NCI-H524 treated with DMSO at 0.1 percent for 48 hours (cell line): ENCODE measurements at places on chromosomes 1 and 21.

DNA sequence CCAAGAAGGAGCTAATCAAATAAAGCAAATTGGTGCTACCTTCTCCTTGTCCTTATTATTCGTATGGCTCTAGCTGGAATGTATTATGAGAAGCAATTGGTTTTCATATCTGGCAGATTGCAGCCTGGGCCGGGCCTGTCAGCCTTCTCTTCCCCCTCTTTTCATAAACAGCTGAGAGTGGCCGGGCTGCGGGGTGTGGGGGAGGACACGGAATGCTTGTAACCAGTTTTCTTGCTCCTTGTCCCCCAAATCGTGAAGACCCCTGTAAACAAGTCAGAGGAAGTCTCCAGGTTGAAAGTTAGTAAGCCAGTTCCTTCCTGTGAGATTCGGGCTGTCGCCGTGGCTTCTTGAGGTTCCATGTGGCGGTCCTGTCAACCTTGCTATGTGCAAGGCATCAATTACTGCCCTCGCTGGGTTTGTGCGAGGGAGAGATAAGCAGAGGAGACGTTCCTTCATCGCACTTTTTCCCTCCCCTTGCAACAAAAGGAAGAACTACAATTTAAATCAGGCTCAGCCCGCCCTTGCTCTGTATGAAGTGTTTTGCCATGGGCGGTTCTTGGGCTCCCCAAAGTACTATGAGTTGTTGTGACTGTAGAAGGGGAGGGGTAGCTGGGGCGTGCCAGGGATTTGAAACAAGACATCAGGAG is 450.7 kb downstream of the CAMTA1 start:
- no peak for DNase-seq

DNA sequence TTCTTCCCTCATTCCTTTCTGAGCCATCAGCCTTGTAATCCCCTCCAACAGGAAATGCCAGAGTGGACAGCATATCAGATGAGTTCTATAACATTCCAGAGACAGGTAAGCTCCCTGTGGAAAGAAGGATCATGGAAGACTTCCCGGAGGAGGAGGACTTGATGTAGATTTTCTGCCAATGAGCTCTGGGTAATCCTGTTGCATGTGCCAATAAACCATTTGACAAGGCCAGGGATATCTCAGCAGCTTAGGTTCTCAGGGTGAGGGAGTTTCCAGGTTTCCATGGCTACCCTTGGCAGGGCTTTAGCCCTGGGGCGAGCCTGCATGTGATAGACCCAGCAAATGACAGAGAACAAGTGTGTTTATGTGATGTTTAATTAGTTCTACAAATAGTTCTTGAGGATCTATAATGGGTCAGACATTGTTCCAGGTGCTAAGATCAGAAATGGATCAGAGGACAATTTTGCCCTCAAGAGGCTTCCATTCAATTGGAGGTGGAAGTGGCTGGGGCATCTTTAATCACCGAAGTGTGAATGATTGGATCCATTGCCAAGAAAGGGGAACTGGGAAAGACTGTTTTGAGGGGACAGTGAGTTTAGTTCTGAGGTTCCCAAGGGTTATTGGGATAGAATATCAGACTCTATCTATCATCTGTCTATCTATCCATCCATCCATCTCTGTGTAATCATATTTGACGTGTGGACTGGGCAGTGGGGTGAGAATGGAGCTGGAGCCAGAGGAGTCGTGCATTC is 6.9 kb downstream of the PLA2G5 start:
- no peak for DNase-seq

GRCh38 chr1:106613861-106614260 is 442.6 kb upstream of the PRMT6 start:
- DNase-seq = no peak

- no peak for DNase-seq
Observed at GRCh38 chr1:170483051-170483450, 48.9 kb upstream of the GORAB start.

DNA sequence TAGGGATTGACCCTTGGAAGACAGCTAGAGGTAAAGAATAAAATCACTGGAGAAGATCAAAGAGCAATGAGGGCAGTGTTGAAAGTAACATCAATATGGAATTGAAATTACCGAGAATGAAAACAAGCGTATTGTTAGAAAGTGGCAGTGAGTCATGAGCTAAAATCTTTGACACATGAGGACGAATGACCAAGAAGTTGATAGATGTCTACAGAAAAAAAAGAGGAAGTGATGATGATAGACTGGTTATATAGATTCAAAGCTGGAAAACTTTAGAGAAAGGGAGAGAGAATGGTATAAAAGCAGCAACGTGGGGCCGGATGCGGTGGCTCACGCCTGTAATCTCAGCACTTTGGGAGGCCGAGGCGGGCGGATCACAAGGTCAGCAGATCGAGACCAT is 12.5 kb upstream of the DNM3 start:
- DNase-seq = no peak

DNA sequence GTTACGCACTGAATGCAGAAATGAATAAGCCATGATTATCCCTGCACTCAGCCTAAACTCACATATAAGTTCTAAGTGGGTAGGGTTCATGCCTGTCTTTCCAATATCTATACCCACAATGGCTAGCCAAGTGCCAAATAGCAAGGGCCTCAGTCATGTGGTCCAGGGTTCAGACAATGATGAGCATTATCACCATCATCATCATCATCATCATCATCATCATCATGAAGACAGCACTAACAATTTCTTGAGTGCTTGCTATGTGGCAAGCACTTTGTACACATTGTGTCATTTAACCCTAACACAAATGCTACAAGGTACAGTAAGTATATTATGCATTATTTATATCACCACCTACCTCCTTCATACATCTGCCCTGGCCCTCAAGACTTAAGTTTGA is 500.0 kb downstream of the AGBL4 start:
- no peak for DNase-seq

DNA sequence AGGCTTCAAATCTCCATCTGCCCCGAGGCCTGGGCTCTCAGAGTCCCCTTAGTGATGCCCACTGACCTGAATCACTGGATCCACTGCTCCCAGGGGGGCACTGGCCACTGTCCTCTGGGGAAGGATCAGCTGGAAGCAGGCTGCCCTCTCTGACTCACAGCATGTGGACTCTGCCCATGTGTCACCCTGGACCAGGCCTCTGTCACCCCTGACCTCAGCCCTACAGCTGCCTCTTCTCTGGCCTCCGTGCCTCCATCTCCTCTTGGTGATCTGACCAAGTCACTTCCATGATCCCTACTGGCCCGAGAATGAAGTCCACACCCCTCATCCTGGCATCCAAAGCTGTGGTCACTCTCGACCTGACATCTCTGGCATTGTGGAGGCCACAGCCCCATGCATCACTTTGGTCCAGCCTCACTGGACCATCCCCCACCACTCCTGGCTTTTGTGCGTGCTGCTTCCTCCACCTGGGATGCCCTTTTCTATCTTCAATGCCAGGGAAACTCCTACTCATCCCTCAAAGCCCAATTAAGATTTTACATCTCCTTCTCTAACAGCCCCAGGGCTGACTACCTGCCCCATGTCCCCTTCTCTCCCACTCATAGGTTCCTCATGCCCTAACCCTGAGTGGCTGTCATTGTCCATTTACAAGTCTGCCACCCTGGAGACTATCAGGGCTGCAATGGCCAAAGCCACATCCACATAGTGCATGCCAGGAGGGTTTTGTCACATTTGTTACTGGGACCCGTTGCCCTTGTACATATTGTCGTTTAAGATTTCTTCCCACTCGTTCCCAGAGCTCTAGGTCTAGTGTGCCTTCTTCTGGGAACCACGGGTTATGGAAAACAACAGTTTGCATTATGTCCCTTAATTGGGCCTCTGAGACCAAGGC is 685.0 kb downstream of the MATN1 start:
- DNase-seq = no peak

DNA sequence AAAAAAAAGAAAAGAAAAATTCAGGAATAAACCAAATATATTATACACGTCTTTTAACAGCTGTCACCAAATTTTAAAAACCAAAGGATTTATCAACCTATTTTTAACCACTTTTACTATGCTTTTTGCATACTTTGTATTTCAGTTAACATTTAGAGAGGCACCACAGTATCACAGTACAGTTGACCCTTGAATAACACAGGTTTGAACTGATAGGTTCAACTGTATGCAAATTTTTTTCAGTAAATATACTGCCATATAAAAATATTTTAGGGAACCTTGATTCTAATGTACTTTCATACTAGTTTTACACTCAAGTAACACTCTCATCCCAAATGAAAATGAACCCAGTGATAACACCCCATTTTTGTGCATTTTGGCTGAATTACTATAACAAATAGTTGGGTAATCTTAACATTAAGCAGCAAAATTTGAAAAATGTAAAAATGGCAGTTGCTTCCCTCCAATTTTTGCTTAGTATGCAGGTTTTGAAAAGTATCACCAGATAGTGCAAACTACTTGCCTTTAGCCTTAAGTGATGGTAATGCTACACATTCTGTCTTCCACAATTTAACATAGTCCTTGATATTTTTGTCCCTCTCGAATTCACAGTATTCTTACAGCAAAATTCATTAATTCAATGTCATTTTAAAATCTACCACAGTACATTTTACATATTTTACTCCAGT is 10.8 kb upstream of the ADCY10 start:
- no peak for DNase-seq

- no peak for DNase-seq
Observed at GRCh38 chr1:187415065-187415464, 586.3 kb downstream of the PLA2G4A start.

DNA sequence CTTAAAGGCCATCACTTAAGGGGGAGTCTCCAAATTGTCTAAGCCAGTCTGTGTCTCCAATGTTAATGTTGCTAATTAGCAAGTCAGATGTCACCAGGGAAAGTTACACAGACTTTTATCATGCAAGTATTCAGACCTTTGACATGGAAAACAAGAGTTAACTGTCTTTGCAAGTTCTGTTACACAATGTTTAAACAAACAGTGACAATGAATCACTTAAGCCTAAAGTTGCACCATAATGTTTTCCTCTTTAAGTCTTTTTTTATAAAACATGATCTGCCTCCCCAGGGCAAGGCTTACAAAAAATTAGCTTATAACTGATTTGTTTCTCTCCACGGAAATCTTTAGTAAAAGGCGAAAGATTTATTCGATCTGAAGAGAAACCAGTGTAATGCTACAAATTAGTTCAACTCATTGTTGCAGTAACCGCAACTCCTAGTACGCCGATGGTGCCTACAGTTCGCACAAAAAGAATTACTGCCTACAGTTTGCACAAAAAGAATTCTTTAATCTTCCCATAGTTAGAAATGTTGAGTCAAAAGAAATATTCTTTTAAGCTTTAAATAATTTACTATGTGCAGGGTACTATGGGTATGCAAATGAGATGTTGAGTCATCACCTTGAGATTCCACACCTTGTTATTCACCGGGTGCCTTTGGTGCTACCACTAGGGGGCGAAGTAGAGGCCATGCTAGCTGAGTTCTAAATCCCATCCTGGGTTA is 45.3 kb downstream of the HHAT start:
- peak; percentile 23 for DNase-seq

DNA sequence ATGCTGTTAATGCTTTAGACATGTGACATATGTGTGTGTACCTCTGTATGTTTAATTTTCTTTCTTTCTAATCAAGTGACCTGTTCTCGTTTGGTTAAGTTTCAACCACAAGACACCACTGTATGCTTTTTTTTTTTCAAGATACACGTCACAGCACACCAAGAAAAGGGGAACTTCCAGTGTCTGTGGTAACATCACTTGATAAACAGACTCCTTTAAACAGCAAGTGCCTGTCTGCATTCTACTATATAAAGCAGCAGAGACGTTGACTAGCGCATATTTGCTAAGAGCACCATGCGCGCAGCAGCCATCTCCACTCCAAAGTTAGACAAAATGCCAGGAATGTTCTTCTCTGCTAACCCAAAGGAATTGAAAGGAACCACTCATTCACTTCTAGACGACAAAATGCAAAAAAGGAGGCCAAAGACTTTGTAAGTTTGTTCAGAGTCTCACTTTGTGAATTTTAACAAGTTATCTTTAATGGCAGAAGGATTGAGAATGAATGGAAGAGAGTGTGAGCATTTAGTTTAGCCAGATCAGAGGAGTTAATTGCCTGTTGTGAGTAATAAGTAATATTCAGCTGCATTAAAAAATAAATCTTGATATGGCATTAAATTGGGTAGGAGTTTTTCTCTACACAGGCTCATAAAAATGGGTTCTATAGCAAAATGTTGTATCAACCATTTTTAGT is at the start of gene RGS1:
TSS of gene RGS1 (plus strand) at position 275 of the 691 bp plus-strand sequence. CDS start at position 295, 20 bp downstream.
- DNase-seq = no peak

DNA sequence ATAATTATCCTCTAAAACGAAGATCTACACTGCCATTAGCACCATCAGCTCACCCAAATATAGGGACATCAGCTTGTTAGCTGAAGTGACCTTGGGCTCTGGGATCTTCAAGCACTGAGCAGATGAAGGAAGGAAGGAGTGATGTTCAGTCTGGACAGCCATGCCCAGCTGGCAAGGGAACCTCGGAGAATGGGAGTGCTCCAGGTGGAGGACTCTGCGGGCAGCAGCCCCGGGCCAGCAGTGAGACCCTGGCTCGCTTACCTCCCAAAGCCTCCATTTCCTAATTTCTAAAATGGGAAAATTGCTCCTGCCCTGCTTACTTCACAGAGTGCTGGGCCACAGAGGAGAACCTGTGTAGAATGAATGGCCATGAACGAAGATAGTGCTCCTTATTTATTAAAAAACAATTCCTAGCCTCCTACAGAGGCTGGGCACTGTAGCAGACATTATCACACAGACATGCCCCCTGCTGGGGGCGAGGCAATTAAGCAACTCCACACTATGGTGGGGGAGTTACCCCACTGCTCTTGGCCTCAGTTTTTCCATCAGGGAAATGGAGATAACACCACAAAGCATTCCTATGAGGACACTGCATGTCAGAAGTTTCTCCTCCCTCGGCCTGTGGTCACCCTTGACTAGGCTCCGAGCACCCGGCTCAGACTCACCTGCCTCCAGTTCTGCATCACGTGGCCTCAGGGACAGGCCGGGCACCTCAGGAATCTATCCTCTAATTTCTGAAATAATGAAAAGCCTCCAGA is 117.6 kb downstream of the KCNN3 start:
- DNase-seq = no peak

DNA sequence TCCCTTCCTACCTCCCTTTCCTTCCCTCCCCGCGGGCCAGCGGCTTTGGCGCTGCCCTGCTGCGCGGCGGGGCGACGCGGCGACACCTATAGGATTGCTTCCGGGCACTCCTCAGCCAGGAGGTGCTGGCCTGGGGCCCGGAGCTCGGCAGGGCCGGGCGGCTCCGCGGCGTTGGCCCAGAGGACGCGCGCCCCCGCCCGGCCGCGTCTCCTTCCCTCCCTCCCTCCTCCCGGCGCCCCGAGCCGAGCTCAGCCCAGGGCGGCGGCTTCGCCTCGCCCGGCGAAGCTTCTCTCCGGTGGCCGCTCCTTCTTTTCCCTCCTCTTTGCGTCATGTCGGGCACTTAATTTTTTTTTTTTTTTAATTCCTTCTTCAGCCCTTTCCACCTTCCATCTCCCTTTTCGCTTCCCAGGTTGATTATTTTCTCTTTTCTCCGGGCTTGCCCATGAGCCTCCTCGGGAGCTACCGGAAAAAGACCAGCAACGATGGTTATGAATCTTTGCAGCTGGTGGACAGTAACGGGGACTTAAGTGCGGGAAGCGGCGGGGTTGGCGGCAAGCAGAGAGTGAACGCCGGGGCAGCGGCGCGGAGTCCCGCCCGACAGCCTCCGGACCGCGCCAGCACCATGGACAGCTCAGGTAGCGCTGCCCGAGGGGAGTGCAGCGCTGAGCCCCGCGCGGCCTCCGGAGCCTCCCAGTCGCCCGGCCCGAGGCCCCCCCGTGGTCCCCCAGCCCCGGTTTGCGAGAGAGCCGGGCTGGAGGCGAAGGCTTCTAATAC is at the start of gene DNAJC6:
TSS of gene DNAJC6 (plus strand) at position 240 of the 774 bp plus-strand sequence. CDS start at position 443, 203 bp downstream.
- no peak for DNase-seq
